Psoas muscle (tissue), 8 donors: ENCODE measurements at places on chromosomes 1 and 21. TPM values are rescaled to one million over a fixed set of nuclear protein-coding genes. Genes with fewer than 3 reads are reported as not detected.

SYTL1 gene
- 0.41 TPM for total RNA-seq

NGF gene
- 0.28 TPM for total RNA-seq

REN gene
- not detected for total RNA-seq

AMY2B gene
- total RNA-seq: 21.9 TPM

DNA sequence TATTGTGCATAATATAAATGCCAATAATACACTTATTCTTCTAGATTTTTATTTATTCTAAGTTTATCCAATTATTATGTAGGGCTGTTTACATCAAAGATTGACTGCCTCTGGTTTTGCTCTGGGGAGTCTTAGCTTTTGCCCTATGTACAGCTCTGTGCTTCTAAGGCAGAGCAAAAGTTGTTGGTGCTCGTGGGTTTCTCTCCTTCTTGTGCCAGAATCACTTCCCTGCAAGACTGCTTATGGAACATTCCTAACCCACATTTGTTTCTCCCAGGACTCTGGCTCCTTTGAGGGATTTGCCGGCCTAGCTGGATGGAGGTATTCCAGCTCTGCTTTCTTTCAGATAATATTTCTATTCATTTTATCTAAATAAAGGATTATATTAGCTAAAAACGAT lies 849.1 kb downstream of the USP25 start:
- DNase-seq: no peak

DNA sequence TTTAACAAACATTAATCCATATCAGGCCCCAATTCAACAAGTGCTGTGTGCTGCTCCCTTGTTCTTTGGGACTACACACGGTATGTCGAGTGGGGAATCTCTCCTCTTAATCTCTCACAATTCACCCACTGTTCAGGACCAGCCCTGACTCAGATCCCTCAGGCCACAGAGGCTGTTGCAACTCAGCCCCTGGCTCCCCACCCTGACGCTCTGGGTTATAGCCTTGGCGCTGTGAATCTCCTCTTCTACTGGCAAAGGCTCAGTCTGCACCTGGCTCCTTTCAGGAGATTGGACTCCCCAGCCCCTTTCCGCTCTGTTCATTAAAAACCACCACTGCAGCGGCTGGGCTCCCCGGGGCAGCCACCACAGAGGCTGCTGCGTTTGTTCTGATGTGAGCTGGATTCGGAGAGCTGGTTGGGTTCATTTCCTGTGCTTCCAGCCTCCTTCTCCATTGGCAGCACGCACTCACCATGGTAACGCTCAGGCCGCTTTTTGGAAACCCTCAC lies 13.0 kb downstream of the CAPN8 start:
- no peak for DNase-seq

DNA sequence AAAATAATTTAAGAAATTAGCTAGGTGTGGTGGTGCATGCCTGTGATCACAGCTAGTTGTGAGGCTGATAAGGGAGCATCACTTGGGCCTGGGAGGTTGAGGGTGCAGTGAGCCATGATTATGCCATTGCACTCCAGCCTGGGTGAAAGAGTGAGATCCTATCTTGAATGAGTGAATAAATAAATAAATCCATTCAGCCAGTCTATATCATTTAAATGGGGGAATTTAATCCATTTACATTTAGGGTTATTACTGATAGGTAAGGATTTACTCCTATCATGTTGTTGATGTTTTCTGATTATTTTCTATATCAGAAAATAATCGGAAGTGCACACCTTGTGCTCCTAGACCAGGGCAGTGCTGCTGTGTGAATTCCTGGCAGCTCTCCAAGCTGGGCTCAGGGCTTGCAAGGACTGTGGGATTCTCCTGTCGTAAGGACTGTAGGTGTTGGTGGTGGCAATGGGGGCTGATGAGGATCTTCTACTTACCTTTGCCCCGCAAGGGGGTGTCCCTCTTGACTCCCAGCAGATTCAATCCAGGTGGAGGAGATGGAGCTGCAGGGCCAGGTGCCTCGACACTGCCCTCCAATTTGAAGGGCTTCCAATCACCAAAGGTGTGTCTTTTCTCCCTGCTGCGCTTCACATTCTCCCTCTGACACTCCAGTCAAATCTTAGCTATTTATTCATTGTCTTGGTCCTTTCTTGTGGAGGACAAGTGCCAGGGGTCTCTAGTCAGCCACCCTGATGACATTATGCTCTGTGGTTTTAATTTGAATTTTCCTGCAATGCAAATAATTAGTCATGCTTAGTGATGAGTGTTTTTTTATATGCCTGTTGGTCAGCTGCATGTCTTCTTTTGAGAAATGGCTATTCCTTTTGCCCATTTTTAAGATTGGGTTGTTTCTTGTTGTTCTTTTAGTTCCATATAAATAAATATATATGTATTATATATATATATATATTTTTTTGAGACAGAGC lies 14.1 kb upstream of the TRAPPC10 start:
- no peak for DNase-seq

- DNase-seq: no peak
Observed at GRCh38 chr1:231663211-231663792, 36.7 kb downstream of the DISC1 start.
